ENCODE measurements at places on chromosomes 2 and 18.

DNA sequence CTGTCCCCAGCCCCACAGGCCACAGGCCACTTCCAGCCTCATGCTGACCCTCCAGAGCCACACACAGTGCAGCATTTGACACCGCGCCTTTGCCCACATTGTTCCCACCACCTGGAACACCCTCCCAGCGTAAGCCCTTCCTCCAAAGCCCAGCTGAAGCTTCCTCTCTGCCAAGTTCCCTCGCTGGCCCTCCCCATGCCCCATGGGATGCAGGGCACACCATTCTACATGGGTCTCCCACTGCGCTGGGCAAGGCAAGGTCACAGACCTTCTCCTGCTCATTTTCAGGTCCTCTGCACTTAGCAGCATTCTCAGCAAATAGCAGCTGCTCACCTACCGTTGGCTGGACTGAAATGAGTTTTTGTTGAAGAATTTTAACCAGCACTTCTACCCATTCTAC lies 455.5 kb downstream of the EIPR1 start:
- DNase-seq = no peak

- DNase-seq = no peak
These were observed 187.6 kb downstream of the ARHGAP28 start for GRCh38 chr18:6917072-6917471.

DNA sequence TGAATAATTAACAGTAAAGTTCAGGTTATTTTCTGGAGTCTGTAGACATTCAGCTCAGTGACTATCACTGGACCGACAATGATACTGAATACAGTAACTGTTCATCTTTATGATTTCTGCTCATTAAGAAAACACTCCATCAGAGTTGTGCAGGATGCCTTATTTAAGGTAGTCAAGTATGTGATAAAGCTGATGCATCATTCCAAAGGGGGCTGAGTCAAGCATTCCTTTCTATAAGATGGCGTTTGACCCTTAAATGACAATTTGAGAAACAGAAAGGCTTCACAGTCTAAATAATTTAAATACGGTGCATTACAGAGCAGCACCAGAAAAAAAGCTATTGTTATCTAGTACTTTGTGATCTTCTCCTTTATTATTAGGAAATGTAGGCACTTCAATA lies 131.1 kb downstream of the CDH2 start:
- no peak for DNase-seq

DNA sequence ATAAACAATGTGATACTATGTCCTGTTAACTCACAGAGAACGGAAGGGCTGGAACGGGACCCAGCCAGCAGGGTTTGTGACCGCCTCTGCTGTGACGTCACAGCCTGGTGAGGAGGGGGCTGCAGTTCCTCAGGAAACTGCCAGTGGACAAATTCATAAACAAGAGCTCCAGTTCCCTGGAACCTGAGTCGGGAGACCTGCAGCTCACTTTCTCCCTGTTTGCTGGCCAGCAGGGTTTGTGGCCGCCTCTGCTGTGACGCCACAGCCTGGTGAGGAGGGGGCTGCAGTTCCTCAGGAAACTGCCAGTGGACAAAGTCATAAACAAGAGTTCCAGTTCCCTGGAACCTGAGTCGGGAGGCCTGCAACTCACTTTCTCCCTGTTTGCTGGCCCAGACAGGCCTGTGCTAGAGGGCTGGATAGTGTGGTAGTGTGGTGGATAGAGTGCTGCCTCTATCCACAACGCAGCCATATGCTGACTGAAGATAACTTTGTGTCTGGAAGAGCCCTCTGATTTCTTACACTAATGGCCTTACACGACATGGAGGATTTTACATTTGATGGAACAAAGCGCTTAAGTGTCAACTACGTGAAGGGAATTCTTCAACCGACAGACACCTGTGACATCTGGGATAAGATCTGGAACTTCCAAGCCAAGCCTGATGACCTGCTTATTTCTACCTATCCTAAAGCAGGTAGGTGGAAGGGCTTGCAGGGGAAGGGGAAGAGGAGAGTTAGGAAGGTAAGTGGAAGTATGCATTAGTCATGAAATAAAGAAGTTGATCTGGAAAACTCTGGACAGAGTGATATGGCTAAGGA lies at the start of gene SULT1C4:
Gene SULT1C4, plus strand, starts transcription at position 140 of the 816 bp plus-strand sequence. Its CDS starts 384 bp downstream, at position 524.
- DNase-seq = no peak

GRCh38 chr18:25805323-25805722 lies 285.1 kb downstream of the SS18 start:
- no peak for DNase-seq

DNA sequence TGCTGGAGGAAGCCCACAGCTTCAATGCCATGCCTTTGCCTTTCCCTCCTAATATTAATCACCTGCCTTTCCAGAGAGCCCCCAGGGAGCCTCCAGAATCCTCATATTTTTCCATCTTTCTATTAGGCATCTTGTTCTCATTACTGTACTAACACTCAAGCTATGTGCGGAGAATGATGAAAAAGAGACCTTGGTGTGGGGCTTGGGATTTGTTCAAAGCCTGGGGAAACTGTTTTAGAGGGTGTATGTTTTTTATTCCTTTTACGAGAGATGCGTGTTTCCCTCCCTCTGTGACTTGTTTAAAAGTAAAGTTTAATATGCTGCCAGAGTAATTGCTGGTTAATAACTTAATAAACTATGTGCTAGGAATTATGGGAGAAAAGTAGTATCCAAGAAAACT lies 102.4 kb upstream of the ZFP36L2 start:
- no peak for DNase-seq

DNA sequence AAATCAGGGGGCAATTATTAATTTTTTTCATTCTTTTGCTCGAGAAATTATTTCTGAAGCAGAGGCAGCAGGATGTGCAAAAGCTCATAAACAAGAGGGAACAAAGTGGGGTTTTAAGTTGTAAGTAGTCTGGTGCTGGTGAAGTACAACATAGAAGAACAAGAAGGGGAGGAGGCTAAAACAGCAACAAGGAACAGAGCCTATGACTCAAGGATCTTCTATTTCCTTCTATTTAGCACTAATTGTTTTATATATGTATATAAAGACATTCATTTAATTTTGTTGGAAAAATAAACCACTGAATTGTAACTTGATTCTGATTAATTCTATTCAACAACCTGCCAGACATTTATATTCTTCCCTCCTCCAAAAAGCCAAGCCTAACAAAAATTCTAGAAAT lies 35.0 kb downstream of the YES1 start:
- DNase-seq = no peak

DNA sequence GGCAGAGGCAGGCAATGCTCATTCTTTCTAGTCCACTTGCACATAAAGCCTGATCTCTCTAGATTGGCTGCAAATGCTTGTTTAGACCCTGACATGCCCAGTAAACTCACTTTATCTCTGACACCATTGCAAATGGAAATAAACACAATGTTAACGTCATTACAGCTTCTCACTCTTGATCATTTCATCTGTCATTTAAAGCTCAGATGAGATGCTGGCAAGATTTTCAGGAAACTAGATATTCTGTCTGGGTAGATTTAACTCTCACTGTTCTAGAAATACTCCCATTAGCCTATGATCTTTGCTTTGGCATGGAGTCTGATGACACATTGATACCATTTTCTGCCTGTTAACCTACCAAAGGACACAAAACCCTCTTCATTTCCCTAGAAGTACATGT lies 320.7 kb upstream of the HNRNPA3 start:
- no peak for DNase-seq

DNA sequence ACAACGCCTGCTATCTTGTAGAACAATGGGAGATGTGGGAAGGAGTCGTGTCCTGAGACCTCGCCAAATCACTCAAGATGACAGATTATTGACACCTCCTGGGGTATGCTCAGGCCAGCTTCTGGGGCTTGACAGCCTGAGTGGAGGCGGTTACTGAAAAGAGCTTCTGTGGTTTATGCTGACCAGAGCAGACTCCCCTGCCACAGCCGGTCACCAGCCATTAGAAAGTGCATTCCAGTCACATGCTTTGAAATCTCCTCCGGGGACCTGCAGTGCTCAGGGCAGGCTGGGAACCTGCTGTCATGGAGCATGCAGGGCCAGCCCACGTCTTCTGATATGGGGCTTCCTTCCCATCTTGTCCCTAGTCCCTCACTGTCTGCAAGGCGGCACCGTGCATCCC lies 215.9 kb downstream of the SEPTIN10 start:
- DNase-seq = no peak

DNA sequence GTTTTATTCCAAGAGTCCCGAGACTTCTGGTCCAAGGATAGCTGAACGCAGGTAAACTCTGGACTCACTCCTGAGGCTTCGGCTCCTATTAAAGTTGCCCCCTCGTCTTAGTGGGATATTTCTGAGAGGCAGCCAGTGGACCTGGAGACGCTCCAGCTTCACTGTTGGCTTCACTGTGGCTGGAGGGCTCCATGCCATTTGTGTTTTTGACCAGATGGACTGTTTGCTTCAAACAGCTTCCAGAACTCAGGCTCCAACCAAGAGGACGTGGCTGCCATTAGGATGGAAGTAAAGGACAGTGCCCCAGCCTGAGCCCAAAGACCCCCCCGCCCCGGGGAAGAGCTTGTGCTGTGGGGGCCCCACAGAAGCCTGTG lies 94.4 kb upstream of the LDAH start:
- no peak for DNase-seq

DNA sequence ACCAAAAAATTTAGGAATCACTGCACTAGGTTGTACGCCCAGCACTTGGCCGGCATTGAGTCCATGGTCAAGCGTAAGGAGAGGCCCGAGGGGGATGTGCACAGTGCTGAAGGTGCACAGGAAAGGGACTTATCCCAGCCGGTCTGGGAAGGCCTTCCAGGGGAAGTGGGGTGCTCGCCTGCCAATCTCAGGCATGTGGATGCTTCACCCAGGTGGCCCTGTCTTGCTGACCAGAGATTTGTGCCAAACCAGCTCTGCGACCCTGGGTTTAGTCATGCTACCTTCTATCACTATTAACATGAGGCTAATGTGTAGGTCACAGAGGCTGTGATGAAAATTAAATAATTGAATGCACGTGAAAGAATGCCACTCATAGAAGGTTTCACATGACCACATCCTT lies 1.7 kb upstream of the ITM2C start:
- no peak for DNase-seq

DNA sequence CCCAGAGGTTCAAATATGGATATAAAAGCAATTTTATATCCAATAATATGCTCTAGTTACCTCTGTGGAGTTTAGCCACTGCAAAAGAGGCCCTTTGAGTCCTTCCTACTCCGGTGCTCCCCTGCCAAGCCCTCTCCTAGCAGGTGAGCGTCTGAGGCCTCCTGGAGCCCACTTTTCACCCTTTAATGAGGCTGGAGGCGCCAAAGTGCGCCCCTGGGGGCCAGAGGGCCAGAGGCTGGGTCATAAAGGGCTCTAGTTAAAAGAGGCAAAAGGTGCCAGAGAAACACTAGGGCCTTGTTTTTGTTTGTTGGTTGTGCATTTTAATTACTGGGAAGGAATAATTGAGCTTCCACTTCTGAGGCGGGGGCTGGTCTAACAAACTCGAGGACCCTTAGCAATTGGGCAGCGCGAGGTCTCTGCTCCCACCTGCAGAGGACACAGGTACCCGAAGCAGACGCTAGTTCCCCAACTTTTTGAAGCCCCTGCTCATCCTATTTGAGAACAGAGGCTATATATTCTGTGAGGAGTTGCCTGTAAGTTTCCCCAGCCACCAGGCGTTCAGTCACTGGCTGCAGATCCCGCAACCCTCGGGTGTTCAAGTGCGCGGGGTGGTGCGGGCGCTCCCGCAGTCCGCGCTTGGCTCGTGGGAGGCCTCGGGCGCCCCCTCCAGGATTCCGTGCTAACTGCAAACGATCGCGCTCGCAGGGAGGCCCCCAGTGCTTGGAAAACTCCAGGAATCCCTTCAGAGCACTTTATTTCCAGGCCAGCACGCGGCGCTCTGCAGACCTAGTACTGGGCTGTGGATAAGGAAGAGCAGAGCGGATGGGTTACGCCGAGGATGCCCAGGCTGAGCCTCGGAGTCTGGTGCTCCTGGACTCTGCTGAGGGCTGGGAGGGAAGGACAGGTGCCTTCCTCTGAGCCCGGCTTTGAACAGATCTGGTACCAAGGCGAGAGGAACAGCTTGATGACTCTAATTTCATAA lies 14.1 kb downstream of the MSGN1 start:
- DNase-seq = no peak

DNA sequence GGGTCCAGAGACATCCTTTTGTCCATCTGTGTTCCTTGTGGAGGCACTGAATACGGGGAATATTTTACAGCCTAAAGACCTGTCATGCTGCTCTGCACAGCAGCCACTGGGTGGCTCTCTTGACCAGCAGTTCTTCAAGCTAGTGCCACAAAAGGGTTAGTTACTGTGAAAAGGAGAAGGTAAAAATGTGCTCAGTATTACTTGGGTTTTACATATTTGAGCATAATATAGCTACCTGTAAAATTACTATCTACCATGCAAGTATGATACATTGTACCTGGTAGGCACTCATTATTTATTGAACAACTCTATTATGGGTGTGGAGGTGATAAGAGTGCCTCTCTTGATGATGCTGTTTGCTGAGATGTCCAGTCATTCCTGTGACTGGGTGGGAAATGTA lies 23.6 kb downstream of the FZD5 start:
- DNase-seq = no peak

DNA sequence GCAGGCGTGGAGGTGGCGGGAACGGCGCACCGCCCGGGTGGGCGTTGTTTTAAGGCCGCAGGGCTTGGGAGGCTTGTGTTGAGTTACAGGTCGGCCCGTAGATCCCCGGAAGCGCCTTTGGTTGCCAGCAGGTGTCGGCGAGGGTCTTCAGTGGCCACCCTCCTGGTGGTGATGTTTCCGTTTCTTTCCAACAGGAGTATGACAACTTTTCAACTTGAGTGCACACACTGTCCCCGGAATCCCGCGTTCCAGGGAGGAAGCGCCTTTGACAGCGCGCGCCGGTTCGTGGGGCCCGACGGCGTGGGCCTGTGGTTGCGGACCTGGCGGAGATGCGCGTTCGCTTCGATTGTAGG lies 1.0 kb upstream of the HDAC4 start:
- no peak for DNase-seq

GRCh38 chr2:241866790-241867645 lies 2.5 kb upstream of the RTP5 start:
- no peak for DNase-seq

- DNase-seq = no peak
These were observed 91.5 kb upstream of the LDLRAD4 start for GRCh38 chr18:13126966-13127598.

- no peak for DNase-seq
These were observed 142.5 kb upstream of the GATA6 start for GRCh38 chr18:22026889-22027288.

DNA sequence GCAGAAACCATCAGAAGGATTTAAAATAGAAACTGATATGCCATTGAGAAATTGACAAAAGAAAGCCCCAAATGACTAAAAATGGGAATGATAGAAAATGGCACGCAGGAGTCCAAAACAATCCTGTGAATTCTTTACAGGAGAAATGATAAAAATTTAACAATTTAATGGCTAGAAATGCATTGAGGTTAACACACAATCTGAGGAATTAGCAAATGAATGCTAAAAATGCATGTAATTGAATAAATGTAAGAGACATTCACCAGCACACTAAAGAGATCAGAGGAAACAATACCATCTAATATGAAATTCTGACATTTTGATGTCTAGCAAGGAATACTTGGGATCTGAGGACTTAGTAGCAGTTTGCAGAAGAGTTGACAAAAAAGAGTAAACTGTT lies 37.0 kb downstream of the MARCHF4 start:
- no peak for DNase-seq

GRCh38 chr2:196453613-196454047 lies 185.9 kb upstream of the CCDC150 start:
- no peak for DNase-seq
